ENCODE measurements at places on chromosomes 3 and 15. TPM values are rescaled to one million over a fixed set of nuclear protein-coding genes. Genes with fewer than 3 reads are reported as not detected.

EIF4E3 gene
- total RNA-seq = 7.5 TPM

DNA sequence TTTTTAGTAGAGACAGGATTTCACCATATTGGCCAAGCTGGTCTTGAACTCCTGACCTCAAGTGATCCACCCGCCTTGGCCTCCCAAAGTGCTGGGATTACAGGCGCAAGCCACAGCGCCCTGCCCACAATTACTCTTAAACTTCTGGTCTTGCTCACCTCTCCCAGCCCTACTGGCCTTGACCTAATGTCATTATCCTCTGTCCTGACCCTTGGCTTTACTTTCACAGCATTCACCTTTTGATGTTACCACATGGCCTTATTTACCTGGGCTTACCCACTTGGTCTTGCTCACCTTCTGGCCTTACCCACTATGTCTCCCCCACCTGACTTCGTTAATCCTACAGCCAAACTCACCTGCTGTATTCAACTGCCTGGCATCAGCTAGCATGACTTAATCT, 105.9 kb downstream of the IL12A start:
- DNase-seq = no peak

GRCh38 chr3:168416446-168416845, 320.7 kb upstream of the GOLIM4 start:
- no peak for DNase-seq

GRCh38 chr3:187590861-187591576, 79.2 kb downstream of the SST start:
- DNase-seq = no peak

DNA sequence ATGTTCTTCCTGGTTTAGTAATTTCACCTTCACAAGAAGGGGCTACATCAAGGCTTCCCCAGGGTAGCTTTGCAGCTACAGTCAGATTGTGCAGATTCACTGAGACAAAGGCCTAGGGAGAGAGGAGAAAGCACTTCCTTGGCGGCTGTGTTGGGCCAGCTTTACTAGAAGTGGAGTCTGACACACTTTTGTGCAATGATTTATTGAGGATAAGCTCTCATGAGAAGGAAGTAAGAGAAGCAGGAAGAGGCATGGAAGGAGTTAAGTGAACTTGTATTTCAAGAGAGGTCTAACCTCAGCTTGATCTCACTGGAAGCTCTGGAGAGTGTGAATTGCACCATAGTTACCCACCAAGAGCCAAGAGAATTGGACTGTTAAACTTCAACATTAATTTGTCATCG, 78.9 kb downstream of the TGFBR2 start:
- DNase-seq = peak; percentile 57

DUOXA1 gene
- not detected for total RNA-seq

MAGEL2 gene
- not detected for total RNA-seq

DNA sequence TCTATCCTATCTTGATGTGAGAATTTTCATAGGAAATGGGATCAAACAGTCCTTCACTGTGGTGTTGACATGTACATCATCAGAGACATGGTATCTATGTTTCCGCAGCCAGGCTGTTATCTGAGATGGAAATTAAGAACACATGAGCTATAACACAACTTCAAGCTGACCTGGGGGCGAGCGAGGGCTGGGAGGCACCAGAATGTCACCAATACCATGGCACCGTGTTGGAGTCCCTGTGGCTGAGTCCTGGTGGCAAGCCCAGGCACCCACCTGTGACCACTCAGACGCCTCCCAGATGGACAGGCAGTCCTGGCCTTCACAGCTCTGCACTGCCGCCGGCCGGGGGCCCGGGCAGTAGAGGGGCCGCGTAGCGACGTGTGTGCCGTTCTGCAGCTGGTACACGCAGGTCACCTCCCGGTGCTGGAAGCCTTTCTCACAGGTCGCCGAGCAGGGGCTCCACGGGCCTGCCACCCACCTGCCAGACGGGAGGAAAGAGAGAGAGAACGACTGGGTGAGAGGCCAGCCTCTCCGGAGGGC, 263.9 kb upstream of the LYSMD4 start:
- DNase-seq = no peak

FAM107A gene
- 0.60 TPM for total RNA-seq

DNA sequence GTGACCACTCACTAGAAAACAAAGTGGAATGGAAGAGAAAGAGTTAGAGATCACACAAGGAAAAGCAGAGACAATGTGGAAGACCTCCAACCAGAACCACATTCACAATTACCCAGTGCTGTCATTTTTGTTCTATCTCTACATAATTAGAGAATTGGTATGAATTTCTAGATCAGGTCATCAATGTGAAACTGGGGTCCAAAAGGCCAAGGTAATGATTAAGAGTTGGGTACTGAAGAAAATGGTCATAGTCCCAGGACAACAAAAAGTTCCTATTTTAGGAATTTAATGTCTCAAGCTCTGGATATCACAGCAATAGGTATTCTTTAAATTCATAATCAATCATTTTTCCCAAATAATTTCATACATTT, 84.7 kb upstream of the PPIB start:
- no peak for DNase-seq

Data from renal cortical epithelial cell (primary cell).